Spleen (tissue), 13 donors: ENCODE measurements at places on chromosomes 13 and 19.
A peak's percentile ranks its signal among the peaks of the same experiment; 100 is the strongest.

DNA sequence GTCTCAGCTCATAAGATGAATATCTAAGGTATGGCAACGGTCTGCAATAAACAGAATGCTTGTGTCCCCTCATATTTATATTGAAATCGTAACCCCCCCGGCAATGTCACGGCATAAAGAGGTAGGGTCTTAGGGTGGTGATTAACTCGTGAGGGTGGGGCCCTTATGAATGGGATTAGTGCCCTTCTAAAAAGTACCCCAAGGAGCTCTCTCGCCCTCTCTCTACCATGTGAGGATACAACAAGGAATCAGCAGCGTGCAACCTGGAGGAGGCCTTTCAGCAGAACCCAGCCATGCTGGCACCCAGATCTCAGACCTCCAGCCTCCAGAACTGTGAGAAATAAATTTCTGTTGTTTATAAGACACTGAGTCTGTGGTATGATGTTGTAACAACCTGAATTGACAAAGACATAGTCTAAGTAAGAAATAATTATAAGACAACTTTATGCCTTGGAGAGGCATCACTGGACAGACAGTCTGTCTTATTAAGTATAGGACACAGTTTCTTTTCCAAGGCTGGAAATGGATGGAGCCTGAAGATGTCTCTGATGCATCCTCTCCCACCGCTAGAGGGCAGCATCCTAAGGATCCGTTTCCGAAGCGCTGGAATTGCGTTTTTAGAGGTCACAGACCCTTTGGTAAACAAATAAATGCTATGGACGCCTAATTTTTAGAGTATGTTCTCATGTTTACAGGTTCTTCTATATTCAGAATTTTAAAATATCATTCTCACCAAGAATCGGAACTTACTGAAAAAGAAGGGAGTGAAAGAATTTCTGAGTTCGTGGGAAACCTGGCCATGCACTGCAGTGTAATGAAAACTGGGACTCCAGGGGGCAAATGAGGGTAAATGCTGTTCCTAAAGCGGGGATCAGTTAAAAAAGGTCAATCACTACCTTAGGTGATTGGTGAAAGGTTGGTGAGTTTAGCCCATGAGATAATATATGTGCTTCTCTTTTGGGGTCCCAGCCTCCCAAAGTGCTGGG lies 13.3 kb upstream of the LEUTX start:
- no peak overlapping the region for H3K27ac ChIP-seq
- no peaks in the 10 kb centered on the region for H3K27me3 ChIP-seq

- no peak for DNase-seq
These were observed 68.4 kb upstream of the SPATA13 start for GRCh38 chr13:24092108-24092507.

DNA sequence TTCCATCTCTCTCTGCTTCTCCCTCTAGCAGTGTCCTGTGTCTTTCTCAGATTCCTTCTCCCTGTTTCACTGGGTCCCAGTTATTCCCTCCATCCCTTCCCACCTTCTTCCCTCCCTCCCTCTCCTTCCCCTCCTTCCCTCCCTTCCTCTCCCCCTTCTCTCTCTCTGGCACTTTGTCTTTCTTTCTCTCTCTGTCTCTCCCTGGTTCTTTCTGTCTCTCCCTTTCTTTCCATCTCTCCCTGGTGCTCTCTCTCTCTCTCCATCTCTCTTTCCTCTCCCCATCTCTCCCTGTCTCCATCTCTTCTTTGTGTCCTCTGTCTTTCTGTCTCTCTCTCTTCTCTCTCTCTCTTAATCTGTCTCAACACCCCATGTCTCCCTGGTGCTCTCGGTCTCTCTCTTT lies 31.7 kb upstream of the CYP2B6 start:
- no peak overlapping the region for H3K27ac ChIP-seq
- H3K4me3 ChIP-seq, result no peak overlapping the region
- H3K36me3 ChIP-seq, result no peaks in the 10 kb centered on the region
- peaks cover 43% of the 10 kb centered on the region for H3K27me3 ChIP-seq
- no peak for DNase-seq

GRCh38 chr13:77717508-77717907 lies 20.0 kb downstream of the SLAIN1 start:
- no peak overlapping the region for H3K27ac ChIP-seq
- no peaks in the 10 kb centered on the region for H3K27me3 ChIP-seq

GRCh38 chr19:46634656-46635218 lies 1.3 kb downstream of the GNG8 start:
- H3K36me3 ChIP-seq, result no peaks in the 10 kb centered on the region
- peak overlapping the region; percentile 24 for H3K4me3 ChIP-seq
- no peak overlapping the region for H3K27ac ChIP-seq
- peaks cover 74% of the 10 kb centered on the region for H3K27me3 ChIP-seq
- DNase-seq, result peak; percentile 74

GRCh38 chr13:27923794-27924528 lies 4.2 kb downstream of the PDX1 start:
- H3K27me3 ChIP-seq, result peaks cover 99% of the 10 kb centered on the region
- H3K4me3 ChIP-seq, result no peak overlapping the region
- no peak overlapping the region for H3K27ac ChIP-seq
- DNase-seq, result no peak
- H3K4me1 ChIP-seq, result peaks cover 72% of the 10 kb centered on the region
- no peaks in the 10 kb centered on the region for H3K36me3 ChIP-seq

- no peak for DNase-seq
- H3K27ac ChIP-seq, result no peak overlapping the region
- H3K36me3 ChIP-seq, result no peaks in the 10 kb centered on the region
- peaks cover 21% of the 10 kb centered on the region for H3K4me1 ChIP-seq
- H3K4me3 ChIP-seq, result no peak overlapping the region
- no peaks in the 10 kb centered on the region for H3K27me3 ChIP-seq
These were observed 281.2 kb downstream of the FOXO1 start for GRCh38 chr13:40384976-40385857.

DNA sequence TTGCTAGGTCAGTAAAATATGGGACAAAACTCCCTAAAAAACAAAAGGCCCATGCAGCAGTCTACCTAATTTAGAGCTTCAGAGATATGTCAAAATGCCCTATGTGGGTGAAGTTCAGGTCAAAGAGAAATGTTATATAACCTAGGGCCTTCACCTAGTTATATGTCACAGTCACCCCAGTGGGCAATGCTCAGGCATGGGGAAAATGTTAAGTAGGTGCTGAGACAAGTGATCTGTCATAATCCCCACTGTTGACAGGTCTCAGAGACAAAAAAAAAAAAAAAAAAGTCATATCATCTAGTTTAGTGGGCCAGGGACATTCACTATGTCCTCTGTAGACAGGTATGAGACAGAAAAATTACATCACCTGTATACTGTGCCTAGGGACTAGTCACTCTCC lies 128.6 kb upstream of the ZNF91 start:
- H3K27me3 ChIP-seq, result no peaks in the 10 kb centered on the region
- H3K4me1 ChIP-seq, result no peaks in the 10 kb centered on the region
- no peak for DNase-seq

GRCh38 chr13:113413178-113413897 lies 40.0 kb downstream of the ADPRHL1 start:
- H3K4me3 ChIP-seq, result no peak overlapping the region
- H3K4me1 ChIP-seq, result peaks cover 34% of the 10 kb centered on the region
- H3K27ac ChIP-seq, result no peak overlapping the region
- H3K36me3 ChIP-seq, result no peaks in the 10 kb centered on the region
- no peak for DNase-seq

- peak; percentile 48 for DNase-seq
- no peaks in the 10 kb centered on the region for H3K27me3 ChIP-seq
- H3K27ac ChIP-seq, result peak overlapping the region; percentile 95
- peaks cover 86% of the 10 kb centered on the region for H3K4me1 ChIP-seq
- peak overlapping the region; percentile 76 for H3K4me3 ChIP-seq
These were observed 703 bp upstream of the TPM4 start for GRCh38 chr19:16075430-16076153.

GRCh38 chr19:21677696-21678418 lies 89.5 kb downstream of the ZNF100 start:
- H3K4me1 ChIP-seq, result no peaks in the 10 kb centered on the region
- H3K4me3 ChIP-seq, result no peak overlapping the region
- H3K36me3 ChIP-seq, result no peaks in the 10 kb centered on the region
- no peaks in the 10 kb centered on the region for H3K27me3 ChIP-seq

DNA sequence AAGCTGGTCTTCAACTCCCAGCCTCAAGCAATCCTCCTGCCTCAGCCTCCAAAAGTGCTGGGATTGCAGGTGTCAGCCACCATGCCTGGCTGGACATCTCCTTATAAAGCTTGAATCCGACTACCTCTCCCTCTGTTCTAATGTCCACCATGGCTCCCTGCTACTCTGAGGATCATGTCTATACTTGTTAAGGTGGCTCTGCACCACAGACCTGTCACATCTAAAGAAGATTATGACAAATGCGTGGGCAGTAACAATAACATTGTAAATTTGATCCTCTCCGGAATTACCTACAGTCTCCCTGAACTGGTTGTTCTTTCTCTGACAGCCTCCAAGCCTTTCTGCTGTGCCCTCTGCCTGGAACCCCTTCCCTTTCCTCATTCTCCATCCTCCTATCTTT lies 1.8 kb downstream of the NXNL1 start:
- DNase-seq, result no peak
- H3K27me3 ChIP-seq, result peaks cover 60% of the 10 kb centered on the region
- no peaks in the 10 kb centered on the region for H3K36me3 ChIP-seq
- H3K4me1 ChIP-seq, result peaks cover 10% of the 10 kb centered on the region
- no peak overlapping the region for H3K27ac ChIP-seq

DNA sequence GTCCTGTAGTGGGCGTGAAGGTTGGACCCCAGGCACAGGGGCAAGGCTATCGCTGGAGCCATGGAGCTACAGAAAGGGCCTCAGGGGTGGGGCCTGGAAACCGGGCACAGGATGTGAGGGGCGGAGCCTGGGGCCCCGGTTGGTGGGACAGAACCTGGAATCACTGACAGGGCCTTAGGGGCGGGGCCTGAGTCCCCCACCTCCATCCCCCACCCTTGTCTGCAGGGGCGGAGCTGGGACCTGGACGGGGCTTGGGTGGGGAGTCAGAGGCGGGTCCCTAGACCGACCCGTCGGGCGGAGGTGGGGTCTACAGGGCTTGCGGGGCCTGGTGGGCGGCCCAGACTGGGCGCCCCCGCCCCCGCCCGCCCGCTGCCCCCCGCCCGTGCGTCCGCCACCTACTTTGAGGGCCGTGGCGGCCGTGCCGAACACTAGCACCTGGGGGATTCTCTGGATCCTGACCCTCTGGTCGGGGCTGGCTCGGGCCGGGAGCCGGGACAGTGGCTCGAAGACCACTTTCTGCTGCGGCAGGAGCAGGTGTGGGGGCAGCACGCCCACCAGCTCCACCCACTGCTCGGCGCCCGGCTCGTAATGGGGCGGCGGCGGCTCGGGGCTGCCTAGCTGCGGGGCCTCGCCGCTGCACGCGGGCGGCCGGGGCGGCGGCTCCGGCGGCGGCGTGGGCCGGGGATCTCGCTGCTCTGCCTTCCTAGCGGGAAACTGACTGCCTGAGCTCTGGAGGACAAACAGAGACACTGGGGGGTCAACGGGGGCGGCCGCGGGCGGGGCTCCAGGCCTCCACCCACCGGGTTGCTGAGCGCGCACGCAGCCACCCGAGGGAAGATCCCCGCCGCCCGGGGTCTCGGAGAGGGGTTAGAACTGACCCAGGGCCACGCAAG lies 26.3 kb downstream of the DCAF15 start:
- H3K27me3 ChIP-seq, result no peaks in the 10 kb centered on the region
- peak overlapping the region; percentile 13 for H3K27ac ChIP-seq
- H3K4me3 ChIP-seq, result peak overlapping the region; percentile 46
- DNase-seq, result peak; percentile 86
- H3K36me3 ChIP-seq, result no peaks in the 10 kb centered on the region
